Fibroblast of the aortic adventitia (primary cell): ENCODE measurements at places on chromosomes 3 and 15. TPM values are rescaled to one million over a fixed set of nuclear protein-coding genes. Genes with fewer than 3 reads are reported as not detected.
A peak's percentile ranks its signal among the peaks of the same experiment; 100 is the strongest.

- DNase-seq = no peak
These were observed 196.5 kb upstream of the ZPLD1 start for GRCh38 chr3:102238362-102238761.

DNA sequence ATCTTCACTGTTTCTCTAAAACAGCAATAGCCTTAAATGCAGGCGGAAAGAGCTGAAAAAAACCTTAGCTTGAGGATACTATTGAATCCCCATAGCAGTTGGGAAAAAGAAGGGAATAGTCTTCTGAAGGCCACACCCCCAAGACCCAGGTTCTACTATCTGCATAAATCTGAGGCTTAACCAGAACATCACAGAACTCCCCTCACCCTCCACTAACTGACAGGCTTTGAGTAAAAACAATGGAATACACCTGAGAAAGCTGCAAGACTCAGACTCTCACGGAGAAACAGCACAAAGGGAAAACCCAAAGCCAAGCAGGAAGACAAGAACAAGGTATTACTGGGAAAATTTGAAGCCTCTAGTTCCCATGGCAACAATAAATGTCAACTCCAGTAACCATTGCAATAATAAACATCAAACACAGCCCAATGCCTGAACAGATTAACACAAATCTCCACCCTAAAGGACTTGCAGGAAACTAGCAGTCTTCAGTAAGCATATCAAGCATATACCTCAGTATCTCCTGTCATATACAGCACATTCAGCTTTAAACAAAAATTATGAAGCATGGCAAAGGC lies 56.4 kb downstream of the TMCC1 start:
- no peak for DNase-seq

GRCh38 chr3:115857518-115858136 lies 234.3 kb downstream of the GAP43 start:
- DNase-seq = no peak

DNA sequence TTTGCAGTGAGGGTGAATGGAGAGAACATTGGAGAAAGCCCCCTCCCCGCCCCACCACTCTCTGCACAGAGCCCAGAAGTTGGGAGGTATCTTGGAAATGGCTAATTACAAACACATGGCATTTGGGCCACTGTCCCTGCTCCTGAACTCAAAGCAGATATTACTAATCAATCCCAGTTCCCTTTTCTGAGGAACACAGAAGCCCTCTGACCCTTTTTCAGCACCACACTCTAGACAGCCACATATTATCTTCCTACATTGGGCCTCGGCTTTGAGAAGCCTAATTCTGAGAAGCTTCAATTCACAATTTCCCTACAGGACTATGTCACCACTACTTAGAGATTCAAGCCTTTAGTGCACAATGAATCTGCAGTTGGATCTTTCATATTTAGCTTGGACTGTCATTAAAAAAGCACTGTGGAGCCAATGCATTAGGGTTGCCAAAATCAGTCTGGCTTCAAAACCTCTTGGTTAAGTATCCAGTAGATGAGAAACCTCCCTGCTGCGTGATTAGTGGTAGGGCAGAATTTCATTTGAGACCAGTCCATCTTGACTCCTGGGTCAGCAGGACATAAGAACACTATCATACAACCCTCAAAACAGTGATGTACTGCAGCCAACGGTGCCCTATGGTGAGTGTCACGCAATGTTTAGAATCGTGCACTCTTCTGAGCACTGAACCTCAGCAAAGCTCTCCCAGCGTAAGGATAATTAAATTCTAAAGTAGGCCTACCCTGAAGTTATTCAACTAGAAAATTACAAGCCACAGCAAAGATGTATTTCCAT lies 26.1 kb downstream of the MGLL start:
- no peak for DNase-seq

DNA sequence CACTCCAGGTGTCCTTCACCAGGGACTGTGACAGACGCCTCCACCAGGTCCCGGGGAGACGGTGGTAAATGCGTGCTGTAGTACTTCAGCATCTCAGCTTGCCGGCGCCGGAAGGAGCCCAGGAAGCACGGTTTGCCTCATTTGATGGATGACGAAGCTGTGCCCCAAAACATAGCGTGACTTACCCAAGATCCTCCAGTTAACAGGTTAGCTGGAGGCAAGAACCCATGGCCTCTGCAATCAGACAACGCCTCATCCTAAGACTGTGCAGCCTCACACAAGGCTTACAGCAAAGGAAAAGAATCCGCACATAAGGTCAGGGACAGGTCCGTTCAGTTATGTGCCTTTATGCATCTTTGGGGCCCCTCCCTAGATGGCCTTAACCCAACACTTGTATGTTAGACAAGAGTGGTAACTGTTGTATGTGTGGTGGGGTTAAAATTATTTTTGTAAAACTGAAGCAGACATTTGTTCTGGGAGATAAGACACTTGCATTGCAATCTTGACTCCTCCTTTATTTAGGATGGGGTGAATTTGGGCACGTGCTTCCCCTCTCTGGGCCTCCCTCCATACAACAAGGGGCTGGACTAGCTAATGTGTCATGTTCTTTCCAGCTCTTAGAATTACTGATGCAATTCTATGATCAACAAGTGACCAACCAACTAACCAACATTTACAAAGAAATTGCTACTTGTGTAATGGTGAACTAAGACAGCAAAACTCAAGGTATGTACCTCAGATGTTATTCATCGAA lies 39.4 kb downstream of the VGLL4 start:
- peak; percentile 92 for DNase-seq

- DNase-seq = peak; percentile 17
These were observed 14.8 kb upstream of the ZNF774 start for GRCh38 chr15:90337256-90337655.

DNA sequence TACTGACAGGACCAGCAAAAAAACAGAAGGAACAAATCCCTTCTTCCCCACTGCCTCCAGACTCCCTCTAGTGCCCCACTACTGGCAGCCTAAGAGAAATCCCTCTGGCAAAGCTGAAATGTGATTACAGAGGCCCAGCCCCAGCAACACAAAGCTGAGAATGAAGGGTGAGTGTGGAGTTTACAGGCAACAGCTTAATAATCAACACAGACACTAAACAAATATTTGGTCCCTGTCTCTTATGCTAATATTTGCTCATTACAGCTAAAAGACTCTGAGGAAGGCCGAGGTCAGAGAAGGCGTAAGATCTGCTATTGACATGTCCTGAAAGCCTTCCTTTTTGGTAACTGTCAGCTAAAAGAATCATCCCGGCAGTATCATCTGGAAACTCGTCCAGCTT lies 308.5 kb upstream of the RASGRP1 start:
- DNase-seq = no peak

- DNase-seq = peak; percentile 74
These were observed 58.9 kb upstream of the ULK4 start for GRCh38 chr3:42020684-42021307.

The MBD4 gene
- total RNA-seq = 28.9 and 34.9 TPM in 2 replicates

The IL17RC gene
- 47.9 and 52.2 TPM in 2 replicates for total RNA-seq

The PTPRG gene
- total RNA-seq = 27.6 and 52.0 TPM in 2 replicates

The SLC22A13 gene
- total RNA-seq = 0.45 TPM in 1 of 2 replicates, not detected in the other
